ENCODE measurements at places on chromosomes 5 and 9.
A peak's percentile ranks its signal among the peaks of the same experiment; 100 is the strongest.

GRCh38 chr9:13556656-13557055, 277.2 kb upstream of the MPDZ start:
- DNase-seq, result no peak

DNA sequence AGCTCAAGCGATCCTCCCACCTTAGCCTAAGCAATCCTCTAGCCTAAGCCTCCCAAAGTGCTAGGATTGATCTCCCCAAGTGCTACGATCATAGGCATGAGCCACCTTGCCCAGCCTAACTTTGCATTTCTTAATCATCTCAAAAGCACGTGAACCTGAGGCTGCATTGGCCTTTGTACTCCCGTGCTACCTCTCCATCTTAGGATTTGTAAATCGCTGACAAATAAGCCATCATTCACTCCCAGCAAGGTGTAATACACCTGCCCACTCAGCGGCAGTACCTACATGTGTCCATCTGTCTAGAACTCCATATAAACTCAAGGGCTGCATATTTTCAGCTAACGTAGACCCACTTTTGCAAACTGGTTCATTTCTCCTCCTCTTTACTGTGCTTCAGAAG, 2.8 kb downstream of the ANKH start:
- DNase-seq, result peak; percentile 28

DNA sequence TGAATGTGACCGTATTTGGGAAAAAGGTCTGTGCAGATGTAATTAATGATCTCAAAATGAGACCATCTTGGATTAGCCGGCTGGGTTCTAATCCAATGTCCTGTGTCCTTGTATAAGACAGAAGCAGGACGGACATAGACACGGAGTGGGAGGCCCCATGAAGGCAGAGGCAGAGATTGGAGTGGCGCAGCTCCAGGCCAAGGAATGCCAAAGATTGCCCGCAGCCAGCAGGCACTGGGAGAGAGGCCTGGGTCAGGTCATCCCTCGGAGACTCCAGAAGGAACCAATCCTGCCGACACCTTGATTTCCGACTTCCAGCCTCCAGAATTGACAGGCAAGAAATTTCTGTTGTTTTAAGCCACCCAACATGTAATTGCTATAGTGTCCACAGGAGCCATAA, 13.0 kb upstream of the GFI1B start:
- DNase-seq, result no peak

DNA sequence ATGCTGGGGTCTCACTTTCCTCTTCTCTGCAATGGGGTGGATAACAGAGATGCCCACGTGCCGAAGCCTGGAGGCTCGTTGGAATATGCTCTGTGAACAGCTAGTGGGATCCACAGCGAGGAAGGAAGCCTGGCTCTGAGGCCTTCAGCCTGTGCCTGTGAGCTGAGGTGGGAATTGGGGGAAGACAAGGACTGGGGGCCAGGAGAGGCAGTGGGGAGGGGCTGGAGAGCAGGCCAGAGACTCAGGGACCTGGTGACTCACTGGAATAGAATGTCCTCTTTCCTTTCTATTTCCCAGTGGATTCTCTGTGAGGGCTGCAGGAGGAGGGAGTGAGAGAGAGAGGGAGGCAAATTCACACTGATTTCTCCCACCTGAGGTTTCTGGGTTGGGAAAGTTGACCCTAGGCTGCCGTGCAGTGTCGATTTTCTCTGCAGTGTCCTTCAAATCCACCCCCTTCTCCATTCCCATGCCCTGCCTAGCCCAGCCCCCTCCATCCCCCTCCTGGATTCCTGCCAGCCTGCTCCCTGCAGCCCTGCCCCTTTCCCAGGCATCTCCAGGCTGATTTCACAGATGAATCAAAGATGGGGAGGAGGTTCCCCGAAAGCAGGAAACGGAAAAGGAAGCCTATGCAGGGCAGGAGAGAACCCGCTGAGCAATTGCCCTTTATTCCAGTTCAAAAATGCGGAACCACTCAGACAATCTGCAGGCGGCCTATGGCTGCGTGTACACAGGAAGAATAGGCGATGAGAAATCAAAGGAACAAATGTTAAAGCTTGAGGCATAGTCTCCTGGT, 1.4 kb upstream of the SPAAR start:
- peak; percentile 39 for DNase-seq

DNA sequence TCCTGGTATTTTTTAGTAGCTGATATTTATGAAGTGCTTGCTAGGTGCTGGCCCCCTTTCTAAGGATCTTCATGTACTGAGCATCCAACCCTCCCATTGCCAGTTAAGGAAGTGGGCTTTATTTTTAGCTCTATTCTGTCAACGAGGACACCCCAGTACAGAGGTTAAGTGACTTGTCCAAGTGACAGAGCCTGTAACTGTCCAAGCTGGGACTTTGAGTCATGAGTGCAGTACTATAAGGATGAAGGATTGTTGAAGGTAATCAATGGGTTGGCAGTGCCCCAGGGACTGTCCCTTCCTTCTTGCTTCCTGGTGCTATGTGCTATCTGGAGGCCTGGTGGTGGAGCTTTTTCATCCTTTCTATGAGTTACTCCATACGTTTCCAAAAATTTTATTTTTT, 18.0 kb upstream of the FABP6 start:
- DNase-seq, result no peak

GRCh38 chr5:119895066-119895465, 265.7 kb downstream of the FAM170A start:
- no peak for DNase-seq

All from WERI-Rb-1 (cell line).